ENCODE measurements at places on chromosomes 3 and 15. TPM values are rescaled to one million over a fixed set of nuclear protein-coding genes. Genes with fewer than 3 reads are reported as not detected.
A peak's percentile ranks its signal among the peaks of the same experiment; 100 is the strongest.

GRCh38 chr3:184259878-184260723 lies 1.3 kb downstream of the CAMK2N2 start:
- H3K4me1 ChIP-seq: peaks cover 13% of the 10 kb centered on the region
- no peaks in the 10 kb centered on the region for H3K36me3 ChIP-seq
- no peak for DNase-seq
- no peak overlapping the region for H3K27ac ChIP-seq

- peak; percentile 39 for DNase-seq
- H3K36me3 ChIP-seq: no peaks in the 10 kb centered on the region
- H3K27me3 ChIP-seq: no peaks in the 10 kb centered on the region
These were observed 36.9 kb downstream of the NCK1 start for GRCh38 chr3:136898954-136899353.

DNA sequence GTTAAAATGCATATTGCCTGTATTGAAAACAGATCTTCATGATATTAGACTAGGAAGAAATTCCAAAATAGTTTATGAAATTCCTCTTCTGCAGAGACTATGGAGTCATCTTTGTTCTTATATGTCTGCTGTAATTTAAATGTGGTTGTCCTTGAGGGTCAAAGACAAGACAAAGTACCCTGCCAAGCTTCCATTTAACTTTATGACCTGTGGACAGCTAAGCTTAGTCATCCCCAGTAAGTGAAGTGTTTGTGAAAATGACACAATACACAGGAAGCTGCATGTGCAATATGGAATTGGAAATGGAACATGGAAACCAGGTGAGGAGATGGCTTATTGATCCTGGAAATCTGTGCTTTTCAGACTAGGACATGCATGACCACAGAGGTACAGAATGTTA lies 68.5 kb upstream of the GBE1 start:
- no peaks in the 10 kb centered on the region for H3K4me1 ChIP-seq
- no peak for DNase-seq
- no peaks in the 10 kb centered on the region for H3K27me3 ChIP-seq
- no peak overlapping the region for H3K27ac ChIP-seq
- H3K36me3 ChIP-seq: no peaks in the 10 kb centered on the region

GRCh38 chr15:69232144-69232543 lies 66.6 kb upstream of the PAQR5 start:
- no peak overlapping the region for H3K4me3 ChIP-seq
- no peak overlapping the region for H3K27ac ChIP-seq
- peaks cover 2% of the 10 kb centered on the region for H3K36me3 ChIP-seq
- no peaks in the 10 kb centered on the region for H3K27me3 ChIP-seq
- DNase-seq: no peak
- H3K4me1 ChIP-seq: no peaks in the 10 kb centered on the region

DNA sequence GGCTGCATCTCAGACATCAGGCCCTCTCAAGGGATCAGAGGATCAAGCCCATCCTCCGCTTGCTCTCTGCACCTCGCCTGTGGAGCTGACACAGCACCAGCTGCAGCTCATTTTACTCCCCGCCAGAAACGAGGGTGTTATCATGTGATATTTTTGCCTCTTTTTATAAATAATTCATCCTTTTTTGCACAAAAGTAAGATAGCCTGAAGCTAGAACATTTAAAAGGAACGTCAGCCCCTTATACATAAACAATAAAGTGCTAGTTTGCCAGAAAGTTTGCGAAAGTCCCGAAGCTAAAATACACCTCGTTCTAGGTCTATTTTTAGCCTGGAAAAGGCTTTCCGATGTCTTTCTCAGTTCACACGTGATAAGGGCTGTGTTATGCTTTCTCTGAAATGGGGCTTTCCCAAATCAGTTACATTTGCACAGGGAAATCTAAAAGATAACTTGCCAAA lies 9.6 kb upstream of the FAM174B start:
- peak; percentile 62 for DNase-seq
- no peaks in the 10 kb centered on the region for H3K36me3 ChIP-seq
- no peaks in the 10 kb centered on the region for H3K4me1 ChIP-seq
- no peaks in the 10 kb centered on the region for H3K27me3 ChIP-seq
- H3K27ac ChIP-seq: no peak overlapping the region

- no peaks in the 10 kb centered on the region for H3K4me1 ChIP-seq
- no peak for DNase-seq
- no peak overlapping the region for H3K27ac ChIP-seq
These were observed 269.4 kb downstream of the TLE3 start for GRCh38 chr15:69828181-69828828.

DNA sequence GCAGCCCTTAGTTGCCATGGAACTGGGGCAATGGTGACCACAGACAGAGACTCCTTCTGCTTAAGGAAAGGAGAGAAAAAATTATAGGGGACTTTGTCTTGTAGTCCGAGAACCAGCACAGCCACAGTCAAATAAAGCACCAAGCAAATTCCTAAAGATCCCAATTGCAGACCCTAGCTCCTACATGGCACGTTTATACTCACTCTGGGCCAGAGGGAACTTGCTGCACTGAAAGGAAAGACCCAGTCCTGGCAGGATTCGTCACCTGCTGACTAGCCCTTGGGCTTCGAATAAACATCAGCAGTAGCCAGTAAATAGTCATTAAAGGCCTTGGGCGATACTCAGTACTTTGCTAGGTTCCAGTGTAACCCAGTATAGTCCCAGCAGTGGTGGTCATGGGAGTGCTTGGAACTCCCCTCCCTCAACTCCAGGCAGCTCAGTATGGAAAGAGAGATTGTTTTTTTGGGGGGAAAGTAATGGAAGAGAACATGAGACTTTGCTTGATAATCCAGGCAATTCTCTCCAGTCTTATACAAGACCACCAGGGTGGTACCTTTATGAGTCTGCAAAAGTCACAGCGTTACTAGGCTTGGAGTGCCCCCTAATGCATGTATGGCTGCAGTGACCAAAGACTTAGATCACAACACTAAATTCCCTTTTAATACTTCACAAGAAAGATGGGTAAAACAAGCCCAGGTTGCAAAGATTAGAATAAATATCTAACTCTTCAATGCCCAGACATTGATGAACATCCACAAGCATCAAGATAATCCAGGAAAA lies 66.4 kb upstream of the AGTR1 start:
- no peaks in the 10 kb centered on the region for H3K27me3 ChIP-seq
- DNase-seq: peak; percentile 14

DNA sequence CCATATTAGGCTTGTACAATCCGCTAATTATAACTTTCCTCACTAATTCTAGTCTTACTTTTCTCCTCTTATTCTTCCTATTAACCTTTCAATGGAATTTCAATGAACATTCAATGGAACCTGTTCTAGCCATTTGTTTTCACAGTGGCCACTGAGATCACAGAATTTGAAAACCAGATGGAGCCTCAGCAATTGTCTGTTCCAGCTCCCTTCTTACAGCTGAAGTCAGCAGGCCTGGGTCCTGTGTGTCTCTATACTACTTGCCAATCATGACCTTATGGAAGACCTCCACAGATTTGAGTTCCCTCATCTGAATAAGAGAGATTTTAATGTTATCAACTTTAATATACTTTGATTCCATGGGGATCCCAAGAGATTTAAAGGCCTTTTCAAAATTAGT lies 36.6 kb downstream of the TJP1 start:
- H3K36me3 ChIP-seq: no peaks in the 10 kb centered on the region
- H3K27me3 ChIP-seq: no peaks in the 10 kb centered on the region
- H3K4me1 ChIP-seq: peaks cover 17% of the 10 kb centered on the region
- H3K27ac ChIP-seq: no peak overlapping the region

DNA sequence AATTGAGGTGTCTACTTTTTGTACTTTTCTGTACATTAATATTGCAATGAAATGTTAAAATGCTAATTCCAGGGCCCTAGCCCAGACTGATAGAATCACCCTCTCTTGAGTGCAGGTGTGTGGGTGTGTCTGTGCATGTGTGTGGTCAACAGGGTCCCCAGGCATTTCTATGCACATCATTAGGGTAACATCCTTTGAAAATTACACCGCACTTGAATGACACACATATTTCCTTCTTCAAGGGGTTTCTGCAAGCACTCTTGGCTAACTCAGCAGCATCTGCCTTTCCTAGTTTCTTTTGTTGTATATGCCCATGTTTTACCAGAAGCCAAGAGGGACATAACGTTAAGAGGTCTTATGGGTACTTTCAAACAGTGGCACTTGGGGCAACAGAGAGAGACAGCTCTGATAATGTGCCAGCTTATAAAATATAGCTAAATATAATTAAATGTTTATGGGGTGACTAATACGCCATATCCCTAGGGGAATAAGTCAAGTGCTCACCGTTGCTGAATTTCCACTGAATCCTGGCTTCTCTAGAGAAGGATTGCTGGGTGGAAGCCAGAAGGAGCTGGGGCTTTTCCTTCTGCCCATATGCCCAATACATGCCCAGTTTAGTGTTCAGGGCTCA lies 54.5 kb upstream of the LRIG1 start:
- peaks cover 5% of the 10 kb centered on the region for H3K27me3 ChIP-seq
- H3K36me3 ChIP-seq: no peaks in the 10 kb centered on the region
- no peak overlapping the region for H3K4me3 ChIP-seq
- H3K27ac ChIP-seq: no peak overlapping the region
- peaks cover 6% of the 10 kb centered on the region for H3K4me1 ChIP-seq
- DNase-seq: no peak

DNA sequence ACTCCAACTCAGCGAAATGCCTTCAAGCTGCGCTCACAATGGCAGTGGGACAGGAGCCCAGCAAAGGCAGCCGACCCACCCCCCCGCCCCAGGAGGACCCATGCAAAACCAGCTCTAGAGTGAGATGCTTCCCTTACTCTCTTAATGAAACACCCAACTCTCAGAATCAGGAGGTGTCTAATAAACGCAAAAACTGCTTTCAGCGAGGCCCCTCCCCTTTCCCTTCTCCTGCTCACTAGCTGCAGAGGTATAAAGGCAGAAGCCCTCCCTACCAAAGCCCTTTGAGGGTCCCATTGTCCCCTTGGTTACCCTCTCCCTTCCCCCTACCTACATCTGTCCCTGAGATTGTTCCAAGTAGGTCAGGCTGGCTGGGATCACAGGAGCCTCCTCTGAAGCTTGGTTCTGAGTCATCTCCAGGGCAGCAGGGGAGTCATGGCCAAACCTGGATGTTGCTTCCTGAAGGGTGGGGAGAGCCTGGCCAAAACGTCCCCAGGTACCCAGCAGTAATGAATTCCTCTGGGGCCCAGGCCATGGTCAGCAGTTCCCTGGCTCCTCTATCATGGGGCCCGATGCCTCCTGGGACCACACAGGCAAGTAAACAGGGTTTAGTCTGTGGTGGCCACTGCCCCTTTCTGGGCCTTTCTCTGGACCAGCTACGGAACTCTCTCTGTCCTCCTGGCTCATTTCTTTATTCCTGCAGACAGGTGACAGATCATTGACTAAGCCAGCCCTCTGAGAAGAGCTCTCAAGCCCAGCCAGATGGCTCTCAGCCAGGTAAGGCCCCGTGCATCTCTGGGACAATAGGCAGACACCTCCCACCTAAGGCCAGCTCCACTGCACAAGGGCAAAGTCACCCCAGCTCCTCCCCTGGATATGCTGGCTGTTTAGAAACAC lies 8.6 kb downstream of the KLHL25 start:
- no peaks in the 10 kb centered on the region for H3K27me3 ChIP-seq
- H3K4me1 ChIP-seq: peaks cover 8% of the 10 kb centered on the region
- no peak overlapping the region for H3K27ac ChIP-seq
- no peak overlapping the region for H3K4me3 ChIP-seq

- H3K27me3 ChIP-seq: no peaks in the 10 kb centered on the region
- H3K4me3 ChIP-seq: no peak overlapping the region
- H3K36me3 ChIP-seq: no peaks in the 10 kb centered on the region
- no peaks in the 10 kb centered on the region for H3K4me1 ChIP-seq
These were observed 747.5 kb downstream of the NR2F2 start for GRCh38 chr15:97077975-97078374.

DNA sequence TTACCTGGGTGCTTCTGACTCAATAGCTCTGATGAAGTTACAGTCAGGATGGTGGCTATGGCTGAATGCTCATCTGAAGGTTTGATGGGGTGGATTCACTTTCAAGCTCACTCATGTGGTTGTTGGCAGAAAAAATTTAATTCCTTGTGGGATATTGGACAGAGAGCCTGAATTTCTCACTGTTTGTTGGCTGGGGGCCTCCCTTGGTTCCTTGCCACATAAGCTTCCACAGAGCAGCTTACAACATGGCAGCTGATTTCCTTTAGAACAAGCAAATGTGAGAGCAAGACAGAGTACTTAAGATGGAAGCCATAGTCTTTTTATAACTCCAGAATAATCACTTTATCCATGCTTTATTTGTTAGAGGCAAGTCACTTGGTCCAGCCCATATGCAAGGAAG lies 150.6 kb downstream of the PPM1L start:
- H3K36me3 ChIP-seq: no peaks in the 10 kb centered on the region
- H3K4me1 ChIP-seq: no peaks in the 10 kb centered on the region
- no peak overlapping the region for H3K27ac ChIP-seq

GRCh38 chr3:37441689-37442088 lies 267.3 kb upstream of the LRRFIP2 start:
- no peaks in the 10 kb centered on the region for H3K36me3 ChIP-seq
- DNase-seq: no peak
- peaks cover 8% of the 10 kb centered on the region for H3K27me3 ChIP-seq
- no peak overlapping the region for H3K4me3 ChIP-seq
- H3K27ac ChIP-seq: no peak overlapping the region

DNA sequence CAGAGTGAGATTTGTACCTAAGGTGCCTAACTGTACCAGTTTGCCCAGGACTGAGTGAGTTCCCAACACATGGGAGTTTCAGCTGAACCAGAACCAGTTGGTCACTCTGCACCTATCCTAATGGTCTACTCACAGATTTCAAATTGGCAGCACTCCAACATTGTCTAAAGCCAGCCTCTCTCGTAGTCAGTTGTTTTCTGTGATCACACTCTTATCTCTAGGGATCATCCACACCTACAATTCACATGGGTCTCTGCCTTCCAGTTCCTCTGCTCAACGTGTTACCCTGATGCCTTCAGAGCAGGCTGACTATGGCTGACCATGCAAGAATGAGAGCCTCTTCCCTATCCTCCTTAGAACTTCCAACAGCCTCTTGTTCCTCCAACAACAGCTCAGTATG lies 624.8 kb downstream of the NTRK3 start:
- H3K27me3 ChIP-seq: no peaks in the 10 kb centered on the region
- no peaks in the 10 kb centered on the region for H3K36me3 ChIP-seq
- H3K4me1 ChIP-seq: no peaks in the 10 kb centered on the region
- no peak overlapping the region for H3K27ac ChIP-seq

The CCDC13 gene
- total RNA-seq: 1.2 TPM

The SRPRB gene
- 69.2 TPM for total RNA-seq

The SLC15A2 gene
- total RNA-seq: 0.60 TPM

The CLDN18 gene
- total RNA-seq: not detected

The DTX3L gene
- 20.5 TPM for total RNA-seq

The SCG5 gene
- total RNA-seq: 3.3 TPM

Data from endothelial cell of umbilical vein (primary cell).